ENCODE measurements at places on chromosomes 5 and 9.

DNA sequence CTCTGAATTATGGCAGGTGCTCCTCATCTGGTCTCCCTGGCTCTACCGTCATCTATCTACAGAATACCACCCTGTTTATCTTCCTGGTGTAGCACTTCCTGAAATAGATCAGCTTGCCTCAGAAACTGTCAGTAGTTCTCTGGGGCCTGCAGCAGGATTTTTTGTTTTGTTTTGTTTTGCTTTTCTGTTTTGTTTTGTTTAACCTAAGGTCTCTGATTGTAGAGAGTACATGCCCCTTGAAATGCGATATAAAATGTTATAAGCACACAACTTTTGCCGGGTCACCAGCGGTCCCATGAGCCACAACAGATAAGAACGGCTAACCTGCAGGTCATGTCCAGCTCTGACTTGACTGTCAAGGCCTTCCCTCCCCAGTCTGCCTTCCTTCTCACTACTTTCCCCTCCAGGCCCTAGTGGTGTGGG, 26.6 kb upstream of the CREBRF start:
- DNase-seq, result no peak

DNA sequence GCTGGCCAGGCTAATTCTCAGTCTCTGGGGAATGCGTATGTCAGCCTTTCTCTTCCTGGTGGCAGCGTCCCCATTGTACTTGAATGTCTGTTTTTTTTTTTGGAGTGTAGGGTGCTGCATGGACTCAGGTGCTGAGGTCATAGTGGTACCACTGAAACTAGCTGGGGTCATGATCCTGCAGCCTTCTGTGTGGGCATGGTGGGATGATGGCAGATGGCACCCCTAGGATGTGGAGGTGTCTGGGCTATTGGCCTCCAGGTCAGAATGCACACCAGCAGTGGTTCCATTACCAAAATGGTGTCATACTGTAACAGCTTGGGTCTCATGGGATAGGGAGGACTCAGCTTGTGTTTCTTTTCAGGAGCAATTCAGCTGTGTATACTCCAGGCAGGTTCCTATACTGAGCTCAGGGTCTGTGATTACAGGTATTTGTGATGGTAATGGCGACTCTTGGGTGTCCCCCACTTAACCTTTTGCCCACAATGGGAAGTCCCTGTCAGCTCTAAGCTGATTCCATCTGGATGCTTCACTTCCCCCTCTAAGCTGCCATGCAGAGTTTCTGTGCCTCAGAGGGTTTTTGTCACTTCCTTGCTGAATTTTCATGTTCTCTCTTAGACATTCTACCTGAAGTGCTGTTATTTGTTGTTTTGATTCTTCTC, 17.9 kb downstream of the HSD17B4 start:
- DNase-seq, result no peak

DNA sequence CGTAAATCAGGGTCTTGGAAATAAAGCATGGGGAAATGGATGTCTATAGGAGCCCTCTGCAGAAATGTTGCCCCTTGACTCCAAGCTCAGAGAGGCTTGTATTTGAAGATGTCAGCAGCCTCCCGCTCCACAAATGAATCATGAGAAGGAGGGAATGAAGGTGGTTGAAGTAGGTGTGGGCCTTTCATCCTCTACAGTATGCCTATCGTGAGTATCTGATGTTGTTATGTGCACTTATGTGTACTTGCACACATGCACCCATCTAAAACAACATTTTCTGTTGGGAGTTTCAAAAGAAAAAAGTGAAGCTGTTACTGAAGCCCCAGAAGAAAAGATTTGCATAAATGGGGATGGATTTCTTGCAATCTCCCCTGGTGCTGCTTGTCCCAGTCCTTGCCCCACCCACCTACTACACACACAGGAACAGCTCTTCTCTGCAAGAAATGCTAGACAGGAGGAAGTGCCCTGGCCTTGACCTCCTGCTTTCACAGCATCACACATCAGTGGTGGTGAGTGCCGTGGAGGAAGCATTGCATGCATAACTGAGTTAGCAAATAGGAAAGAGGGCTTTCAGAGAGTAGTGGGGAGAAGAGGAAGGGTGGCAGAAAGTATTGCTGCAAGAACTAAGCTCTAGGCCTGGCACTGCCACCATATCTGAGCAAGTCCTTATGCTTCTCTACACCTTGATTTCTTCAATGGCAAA, 156.1 kb downstream of the SNX18 start:
- DNase-seq, result no peak

DNA sequence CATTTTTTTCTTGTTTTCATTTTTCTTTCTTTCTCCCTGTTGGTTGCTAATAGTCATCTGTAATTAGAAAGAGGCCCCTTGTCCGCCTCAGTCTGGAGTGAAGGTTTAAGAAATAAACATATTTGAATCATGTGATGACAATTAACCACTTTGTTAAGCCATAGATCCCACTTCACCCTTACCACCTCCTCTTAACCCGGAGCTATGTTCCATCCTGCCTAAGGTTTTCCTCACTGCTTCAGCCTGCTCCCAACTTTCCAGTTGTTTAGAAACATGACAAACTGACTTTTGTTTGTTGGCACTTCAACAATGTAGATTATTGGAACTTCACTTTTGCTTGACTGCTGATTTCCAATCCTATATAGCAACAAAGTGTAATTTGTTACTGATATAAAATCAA, 37.4 kb upstream of the SSBP2 start:
- DNase-seq, result no peak

DNA sequence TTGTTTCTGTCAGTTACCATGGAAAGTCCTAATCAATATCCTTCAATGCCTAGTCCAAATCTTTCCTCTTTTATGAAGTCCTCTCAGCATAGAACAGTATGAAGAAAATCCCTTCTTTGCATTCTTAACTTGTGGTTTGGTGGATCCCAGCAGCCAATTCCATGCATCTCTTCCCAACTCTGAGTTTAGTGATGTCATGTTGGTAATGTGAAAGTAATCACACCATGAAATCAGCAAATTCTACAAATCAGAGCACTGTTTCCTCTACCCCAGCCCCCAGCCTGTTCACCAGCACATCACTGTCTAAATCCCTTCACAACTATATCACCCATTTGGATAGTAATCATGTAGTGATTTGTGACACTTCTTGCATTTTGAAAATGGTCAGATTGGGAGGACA, 4.7 kb upstream of the C1QTNF2 start:
- no peak for DNase-seq

GRCh38 chr5:174410716-174411478, 313.5 kb upstream of the MSX2 start:
- DNase-seq, result no peak

DNA sequence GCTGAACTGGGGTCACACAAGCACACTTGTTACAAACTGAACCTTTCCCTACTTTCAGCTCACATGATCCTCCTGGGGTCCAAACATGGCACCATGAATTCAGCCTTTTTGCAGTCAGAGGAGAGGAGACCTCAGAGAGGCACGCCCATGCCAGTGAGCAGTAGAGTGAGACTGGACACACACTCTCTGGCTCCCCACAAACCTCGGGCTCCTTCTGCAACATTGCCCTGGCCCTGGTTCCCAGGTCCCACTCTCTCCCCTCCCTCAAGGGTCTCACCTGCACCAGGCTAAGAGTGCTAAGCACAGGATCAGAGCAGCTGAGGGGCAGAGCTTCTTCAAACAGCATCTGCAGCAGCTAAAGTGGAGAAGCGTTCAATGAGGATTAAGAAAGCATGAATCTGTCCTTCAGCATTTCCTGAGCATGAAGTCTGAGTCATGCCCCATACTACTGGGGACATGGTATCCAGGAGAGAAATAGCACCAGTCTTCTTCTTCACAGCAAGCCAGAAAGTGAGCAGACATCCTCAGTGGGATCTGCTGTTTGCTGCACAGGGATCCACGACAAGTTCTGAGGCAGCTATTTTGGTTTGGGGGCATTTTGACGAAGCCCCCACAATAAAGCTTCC, 27.2 kb downstream of the SLC35A4 start:
- DNase-seq, result no peak

- DNase-seq, result no peak
These were observed 141.6 kb downstream of the OLFM1 start for GRCh38 chr9:135228983-135229625.

- DNase-seq, result no peak
These were observed 163.4 kb upstream of the PUM3 start for GRCh38 chr9:3007326-3007725.

DNA sequence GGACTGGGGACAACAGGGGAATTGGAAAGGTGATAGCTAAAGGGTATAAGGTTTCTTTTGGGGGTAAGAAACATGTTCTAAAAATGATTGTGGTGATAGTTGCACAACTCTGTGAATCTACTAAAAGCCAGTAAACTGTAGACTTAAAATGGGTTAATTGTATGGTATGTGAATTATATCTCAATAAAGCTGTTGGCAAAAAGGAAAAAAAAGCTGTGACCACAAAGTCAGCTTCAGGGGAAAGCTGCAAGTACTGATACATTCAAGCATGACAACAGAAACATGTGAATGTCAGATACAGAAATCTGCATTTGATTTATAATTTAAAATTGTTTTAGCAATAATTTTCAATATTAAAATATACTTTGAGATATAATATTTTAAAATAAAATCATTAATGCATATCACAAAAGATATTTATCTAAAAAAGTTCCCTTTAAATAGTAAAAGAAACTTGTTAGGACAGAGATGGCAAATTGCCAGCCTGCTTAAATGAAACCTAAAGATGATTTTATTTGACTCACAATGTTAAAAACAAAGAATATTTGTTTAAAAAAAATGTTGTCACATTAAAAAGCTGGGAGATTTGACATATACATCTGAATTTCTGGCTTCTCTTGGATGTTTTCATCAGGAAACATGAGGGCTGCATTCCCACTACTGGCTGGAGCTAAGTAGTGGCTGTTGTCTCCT, 66.0 kb downstream of the TBCA start:
- DNase-seq, result no peak

- peak; percentile 46 for DNase-seq
These were observed 147.5 kb downstream of the GNAQ start for GRCh38 chr9:77883846-77884771.

- DNase-seq, result no peak
These were observed 28.7 kb downstream of the COL27A1 start for GRCh38 chr9:114184071-114184470.

DNA sequence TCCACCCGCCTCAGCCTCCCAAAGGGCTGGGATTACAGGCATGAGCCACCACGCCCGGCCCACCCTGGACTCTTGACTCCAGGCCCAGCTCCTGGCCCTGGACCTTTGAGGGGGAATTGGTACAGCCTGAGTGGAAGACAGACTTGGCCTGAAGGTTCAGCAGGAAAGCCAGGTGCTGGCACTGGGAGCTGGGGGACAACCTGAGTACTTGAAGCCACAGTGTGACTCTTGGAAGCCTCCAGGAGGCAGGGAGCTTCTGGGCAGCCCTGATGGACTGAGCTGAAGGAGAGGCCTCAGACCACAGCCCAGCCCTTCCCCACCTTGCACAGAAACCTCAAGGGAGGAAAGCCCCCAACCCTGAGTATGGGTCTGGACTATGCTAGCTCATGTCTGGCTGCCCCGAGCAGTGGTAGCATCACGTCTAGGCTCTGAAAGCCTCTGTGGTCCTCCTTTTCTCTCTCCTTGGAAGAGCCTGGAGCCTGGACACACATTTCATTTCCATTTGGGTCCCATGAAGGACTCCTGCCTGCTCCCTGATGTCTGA, 54.1 kb downstream of the RASGEF1C start:
- peak; percentile 4 for DNase-seq

DNA sequence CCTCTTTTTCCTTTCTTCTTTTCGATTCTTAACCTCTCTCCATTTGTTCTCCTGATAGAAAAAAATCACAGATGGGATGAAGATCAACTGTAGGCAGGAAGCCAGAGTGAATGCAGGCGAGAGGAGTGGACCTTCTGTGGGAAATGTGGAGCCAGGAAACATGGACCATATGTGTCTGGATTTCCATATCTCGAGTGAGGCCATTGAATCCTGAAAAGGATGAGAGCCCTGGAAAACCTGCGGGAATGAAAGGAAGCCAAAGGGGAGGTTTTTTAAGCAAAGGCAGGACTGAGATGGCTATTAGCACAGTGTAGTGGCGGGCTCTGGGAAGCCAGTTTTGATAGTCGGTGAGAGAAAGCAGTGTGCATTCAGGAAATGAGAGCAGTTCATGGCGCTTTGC, 139.5 kb upstream of the C9orf72 start:
- DNase-seq, result no peak

DNA sequence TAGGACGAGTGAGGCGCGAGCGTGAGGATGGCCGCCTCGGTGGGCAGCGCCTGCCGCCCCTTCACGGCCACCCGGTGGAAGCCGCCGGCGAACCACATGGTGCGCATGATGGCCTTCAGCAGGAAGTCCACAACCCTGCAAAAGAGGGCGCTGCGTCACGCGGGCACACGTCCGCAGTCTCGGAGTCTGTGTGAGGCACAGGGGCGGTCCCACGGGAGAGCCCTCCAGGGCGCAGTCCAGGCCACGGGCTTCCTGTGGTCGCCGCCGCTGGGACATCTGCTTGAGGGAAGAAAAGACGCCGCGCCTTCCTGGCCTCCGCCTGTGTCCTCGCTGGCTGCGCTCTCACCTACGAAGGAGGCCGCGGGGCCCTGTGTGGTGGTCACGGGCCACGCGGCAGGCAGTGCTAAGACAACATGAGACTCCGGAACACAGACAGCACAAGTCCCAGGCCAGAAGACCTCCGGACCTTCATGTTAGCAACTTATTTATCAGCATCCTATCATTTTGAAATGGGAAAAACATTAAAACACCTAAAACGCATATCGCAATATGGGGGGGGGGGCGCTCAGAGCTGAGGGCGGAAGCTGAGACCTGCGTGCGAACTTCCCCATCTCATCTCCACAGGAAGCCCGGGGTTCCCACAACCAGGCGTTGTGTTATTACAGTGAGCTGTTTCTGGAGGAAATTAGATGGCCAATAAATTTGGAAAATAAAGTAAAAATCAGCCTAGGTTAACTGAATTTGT, 28.8 kb downstream of the LPCAT1 start:
- no peak for DNase-seq

DNA sequence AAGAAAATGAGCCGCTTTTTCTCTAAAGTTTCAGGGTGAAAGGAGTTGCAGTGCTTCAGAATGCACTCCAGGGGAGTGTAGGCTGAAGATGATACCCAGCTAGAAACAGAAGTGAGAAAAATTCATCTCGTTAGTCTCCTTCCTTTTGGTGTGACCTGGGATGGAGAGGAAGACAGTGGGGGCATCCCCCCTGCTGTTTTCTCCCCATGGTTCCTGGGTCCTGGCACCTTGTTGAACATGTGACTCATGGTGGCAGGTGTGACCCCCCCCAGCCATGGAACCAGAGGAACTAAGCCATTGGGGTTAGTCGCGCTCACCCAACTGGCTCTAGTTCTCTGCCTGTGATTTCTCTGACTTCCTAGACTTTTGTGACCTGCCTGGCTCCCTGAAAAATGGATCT, 424.6 kb downstream of the CSNK1G3 start:
- no peak for DNase-seq

- no peak for DNase-seq
These were observed 21.6 kb upstream of the CSF1R start for GRCh38 chr5:150107909-150108447.

Measured in dorsolateral prefrontal cortex (tissue), 122 donors.